ENCODE measurements at places on chromosomes 4 and X.

DNA sequence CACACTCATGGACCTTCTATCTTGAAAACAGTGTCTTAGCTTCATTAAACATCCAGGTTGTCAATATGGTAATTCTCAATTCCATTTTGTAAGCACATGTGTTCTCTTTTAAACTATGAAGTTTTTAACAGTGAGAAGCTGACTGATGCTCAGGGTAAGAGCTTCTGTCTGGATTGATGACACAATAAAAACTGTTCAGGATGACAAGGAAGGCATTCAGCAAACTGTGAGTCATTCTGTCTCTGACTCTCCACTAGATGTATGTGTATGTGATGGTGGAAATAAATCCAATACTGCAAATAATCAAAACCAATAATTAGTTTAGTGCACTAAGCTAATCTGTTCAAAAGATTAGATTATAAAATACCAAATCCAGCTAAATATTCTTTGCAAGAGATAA lies 115.3 kb upstream of the ARX start:
- no peak for DNase-seq

DNA sequence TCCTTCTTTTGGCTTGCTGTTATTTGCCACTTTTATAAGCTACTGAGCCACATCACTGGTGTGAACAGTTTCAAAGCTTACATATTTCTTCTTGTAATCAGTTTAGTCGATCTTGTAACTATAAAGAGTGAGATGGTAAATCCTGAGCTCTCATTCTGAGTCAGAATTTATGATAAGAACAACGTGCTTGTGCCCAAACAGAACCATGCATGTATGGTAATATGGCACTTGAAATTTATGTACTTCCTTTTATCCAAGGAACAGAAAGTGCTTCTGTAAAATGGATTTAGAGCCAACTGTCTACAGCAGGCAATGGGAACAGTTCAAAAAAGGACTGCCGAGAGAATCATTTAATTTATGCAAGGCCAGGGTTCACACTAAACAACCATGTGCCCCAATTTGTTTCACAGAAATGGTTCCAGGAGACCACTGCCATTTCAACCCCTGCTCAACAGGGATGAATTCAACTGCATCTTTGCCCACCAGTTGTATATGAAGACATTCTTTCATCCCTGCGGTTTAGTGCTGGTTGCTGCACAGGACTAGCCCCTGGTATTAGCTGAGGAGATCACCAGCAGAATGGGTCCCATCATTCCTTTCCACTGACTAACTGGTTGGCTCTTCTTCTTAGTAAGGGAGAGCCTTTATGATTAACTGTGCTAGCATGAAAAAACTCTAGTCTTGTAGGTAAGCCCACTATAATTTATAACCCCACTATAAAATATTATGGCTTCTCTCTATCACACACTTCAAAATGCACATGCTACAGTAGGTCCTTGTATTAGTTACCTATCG lies 162.9 kb upstream of the PGRMC2 start:
- no peak for DNase-seq

DNA sequence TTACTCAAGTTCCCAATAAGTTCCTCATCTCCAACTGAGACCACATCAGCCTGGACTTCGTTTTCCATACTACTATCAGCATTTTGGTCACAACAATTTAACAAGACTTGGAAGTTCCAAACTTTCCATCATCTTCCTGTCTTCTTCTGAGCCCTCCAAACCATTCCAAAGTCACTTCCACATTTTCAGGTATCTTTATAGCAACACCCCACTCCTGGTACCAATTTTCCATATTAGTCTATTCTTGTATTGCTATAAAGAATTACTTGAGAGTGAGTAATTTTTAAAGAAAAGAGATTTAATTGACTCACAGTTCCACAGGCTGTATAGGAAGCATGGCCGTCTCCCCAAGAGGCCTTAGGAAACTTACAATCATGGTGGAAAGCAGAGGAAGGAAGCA lies 138.6 kb upstream of the GPRIN3 start:
- no peak for DNase-seq

DNA sequence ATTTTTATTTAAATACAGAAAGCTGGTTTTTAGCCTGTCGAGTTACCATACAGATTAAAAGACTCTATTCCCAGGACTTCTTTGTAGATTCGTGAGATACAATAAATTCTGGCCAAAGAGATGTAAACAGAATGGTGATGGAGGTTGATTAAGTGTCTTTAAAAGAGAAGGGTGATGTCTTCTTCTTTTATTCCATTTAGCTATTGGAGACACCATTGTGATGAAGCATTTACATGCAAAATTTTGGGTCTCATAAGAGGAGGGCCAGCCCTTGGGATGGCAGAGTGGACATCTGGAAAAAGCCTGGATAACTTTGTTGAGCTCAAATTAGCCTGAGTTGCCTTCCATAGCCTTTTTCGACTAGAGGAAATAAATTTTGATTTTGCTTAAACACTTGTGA lies 21.6 kb upstream of the PCDH10 start:
- DNase-seq, result no peak

GRCh38 chrX:81354954-81355353 lies 153.1 kb downstream of the SH3BGRL start:
- no peak for DNase-seq

DNA sequence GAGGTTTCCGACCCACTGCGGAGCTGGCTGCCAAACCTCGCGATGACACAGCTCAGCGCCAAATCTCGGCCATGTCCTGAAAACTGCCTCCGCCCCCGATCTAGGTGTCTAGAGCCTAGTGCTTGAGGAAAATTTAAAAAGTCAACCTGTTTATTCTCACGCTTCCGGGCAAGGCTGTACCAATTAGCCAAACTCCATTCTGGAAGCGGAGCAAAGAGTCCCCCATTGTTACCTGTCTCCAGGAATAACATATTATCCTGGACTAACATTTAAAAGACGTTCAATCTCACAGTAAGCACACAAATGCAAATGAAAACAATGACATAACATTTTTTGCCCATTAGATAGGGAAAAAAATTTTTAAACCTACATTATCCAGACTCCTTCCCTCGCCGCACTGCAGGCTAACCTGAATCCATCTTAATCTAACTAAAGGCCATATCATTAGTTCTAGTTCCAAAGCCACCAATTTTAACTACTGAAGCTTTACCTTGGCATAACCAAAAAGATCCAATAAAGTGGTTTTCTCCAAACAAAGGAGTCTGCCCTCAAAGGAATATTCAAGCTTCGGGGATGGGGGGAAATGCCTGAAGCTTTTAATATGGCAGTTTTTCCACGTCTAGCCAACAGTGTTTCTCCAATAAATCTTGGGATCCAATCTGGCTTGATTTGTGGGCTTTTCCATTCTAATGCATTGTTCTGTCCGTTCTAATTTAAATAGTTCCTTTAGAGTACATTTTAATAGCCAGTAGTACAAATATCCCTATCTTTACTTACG lies 1.9 kb downstream of the HUWE1 start:
- DNase-seq, result no peak

DNA sequence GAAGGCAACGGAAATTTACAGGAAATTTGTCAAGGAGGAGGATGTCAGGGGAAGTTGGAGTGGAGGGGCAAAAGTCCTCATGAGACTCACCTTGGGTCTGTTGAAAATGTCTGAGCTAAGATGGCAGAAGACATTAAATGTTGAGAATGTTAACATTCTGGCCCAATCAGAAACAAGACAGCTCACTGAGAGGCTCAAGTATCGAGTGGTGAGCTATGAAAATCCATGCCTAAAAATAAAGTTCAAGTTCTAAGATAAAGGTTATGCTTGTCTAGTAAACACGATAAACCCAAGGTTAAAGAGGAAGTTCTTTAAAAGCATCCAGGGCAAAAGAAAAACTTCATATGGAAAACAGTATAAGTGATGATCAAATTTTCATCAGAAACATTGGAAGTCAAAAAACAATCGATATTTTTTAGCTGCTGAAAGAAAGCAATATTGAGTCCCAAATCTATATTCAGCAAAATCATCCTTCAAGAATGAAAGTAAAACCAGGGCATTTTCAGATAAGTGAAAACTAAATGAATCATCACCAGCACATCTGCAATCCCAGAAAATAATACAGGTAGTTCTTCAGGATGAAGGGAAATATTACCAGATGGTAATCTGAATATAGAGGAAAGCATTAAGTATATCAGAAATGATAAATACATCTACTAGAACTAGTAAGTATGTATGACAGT lies 462.4 kb downstream of the TLL1 start:
- no peak for DNase-seq

GRCh38 chr4:169150806-169151205 lies 120.0 kb downstream of the SH3RF1 start:
- DNase-seq, result no peak

GRCh38 chr4:155929833-155930232 lies 23.8 kb downstream of the CTSO start:
- DNase-seq, result no peak

DNA sequence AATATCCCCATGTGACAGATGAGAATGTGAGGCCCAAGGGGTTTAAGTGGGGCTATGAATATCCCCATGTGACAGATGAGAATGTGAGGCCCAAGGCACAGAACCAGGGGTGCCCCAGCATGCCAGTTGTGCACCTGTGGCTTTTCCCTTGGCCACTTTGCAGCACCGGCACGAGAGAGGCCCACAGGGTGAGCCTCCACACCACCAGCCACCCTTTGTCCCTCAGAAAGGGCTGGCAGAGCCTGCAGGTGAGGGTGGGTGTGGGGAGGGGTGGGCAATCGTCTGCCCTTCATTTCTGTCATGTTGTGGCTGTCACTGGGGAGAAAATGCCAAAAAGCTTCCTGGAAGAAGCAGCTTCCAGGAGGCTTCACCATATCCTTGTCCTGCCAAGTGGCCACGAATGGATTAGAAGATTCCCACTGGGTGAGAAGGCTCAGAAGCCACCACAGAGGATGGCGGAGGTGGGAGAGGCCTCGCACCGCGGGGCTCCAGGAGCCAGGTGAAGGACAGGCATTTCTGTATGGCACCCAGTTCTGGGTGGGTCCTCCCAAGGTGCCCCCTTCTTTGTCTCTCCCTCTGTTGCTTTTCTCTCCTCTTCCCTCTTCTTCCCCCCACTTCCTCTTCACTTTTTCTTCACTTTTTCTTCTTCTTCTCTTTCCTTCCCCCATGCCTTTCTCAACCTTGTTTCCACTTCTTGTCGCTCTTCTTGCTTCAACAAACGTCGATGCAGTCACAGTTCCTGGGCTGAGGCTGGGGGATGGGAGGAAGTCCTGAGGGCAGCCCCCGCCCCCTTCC lies 469 bp upstream of the GPR78 start:
- no peak for DNase-seq

GRCh38 chrX:148854306-148854705 lies 353.9 kb downstream of the AFF2 start:
- DNase-seq, result no peak

DNA sequence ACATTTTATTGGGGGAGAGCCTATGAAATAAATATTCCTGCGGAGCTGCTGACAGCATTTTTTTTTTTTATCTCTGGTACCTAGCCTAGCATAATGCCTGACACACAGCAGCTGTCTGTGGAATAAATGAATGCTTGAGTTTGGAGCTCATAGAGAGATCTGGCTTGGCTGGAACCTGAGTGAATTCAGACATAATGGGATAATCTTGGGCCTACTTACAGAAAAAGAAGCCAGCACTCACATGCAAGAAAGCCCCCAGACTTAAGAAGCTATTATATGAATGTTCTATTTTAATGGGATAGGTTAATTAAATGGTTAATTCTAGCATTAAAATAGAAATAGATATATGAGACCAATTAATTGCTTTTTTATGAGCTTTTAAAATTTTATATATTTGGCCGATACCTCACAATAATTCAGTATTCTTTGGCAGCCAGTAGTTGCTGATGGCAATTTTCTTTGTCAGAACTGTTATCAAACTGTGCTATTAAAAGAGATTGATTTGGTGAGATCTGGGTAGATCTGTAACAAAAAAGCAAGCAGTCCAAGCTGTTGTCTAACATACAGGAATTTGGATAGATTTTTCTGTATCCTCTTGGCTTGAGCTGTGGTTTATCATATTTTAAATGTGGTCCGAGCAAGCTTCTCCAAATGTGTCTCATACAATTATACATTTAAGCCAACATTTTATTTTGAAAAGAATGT lies 654.2 kb downstream of the PCDH7 start:
- no peak for DNase-seq

- DNase-seq, result no peak
These were observed 7.9 kb upstream of the NFKB1 start for GRCh38 chr4:102493257-102493656.

DNA sequence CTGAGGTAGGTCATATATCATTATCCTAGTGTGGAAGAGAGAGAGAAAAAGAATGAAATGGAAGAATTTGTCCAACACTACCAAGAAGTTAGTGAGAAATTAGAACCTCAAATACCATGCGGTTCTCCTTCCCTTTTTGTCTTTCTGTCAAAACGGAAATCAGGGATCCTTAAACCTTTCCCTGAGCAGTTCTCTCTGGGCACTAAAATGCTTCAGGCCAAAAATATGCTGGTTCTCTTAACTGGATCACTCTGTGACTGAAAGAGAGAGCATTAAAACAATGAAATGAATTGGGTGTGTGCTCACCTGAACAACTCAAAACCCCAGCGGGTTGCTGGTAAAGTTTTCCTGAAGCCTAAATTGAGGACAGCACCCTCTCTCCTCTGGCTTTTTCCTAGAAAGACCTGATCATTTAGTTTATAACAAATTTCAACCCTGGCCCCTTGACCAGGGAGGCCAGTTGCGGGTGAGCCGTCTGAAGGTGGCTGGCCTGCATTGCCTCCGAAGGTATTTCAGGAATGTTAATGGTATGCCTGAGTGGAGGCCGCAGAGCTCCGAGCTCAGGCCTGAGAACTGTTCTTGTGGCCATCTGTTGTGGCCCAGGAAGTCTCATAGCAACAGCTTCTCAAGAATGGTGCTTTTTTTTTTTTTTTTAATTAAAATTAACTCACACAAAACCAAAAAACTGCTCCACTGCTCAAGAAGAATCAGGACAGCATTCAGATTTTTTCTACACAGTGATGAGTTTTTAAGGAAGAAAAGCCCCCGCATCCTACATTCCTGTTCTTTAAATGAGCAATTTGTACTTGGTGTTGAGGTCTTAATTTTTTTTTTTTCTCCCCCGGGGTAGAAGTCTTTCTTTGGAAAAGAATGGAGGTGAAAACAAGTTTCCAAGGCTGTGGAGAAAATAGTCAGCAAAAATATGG lies 155.1 kb downstream of the SHROOM3 start:
- no peak for DNase-seq

- DNase-seq, result no peak
These were observed 103.4 kb downstream of the PDGFRA start for GRCh38 chr4:54332542-54332941.
